ENCODE measurements at places on chromosomes 4 and X.

DNA sequence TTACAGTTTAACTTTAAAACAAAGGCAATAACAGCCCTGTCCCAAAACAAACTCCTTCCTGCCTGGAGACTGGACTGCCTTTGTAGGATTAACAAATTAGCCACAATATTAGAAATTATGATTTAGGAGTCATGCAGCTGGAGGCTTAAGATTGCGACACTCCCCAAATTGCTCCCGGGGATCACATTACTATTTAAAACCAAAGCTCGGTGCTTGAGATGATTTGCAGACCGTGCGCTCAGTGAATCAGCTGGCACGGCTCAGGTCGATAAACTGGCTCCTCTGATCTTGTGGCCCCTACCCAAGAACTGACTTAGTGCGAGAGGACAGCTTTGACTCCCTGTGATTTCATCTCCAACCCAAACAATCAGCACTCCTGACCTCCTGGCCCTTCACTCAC, 829.3 kb downstream of the NLGN4X start:
- DNase-seq = no peak

GRCh38 chrX:132984058-132984650, 25.7 kb upstream of the HS6ST2 start:
- DNase-seq = no peak

GRCh38 chr4:184684491-184685189, 35.1 kb downstream of the PRIMPOL start:
- DNase-seq = no peak

GRCh38 chr4:128682942-128683666, 126.4 kb upstream of the JADE1 start:
- no peak for DNase-seq

GRCh38 chr4:45350438-45350837, 624.1 kb upstream of the GNPDA2 start:
- DNase-seq = no peak

DNA sequence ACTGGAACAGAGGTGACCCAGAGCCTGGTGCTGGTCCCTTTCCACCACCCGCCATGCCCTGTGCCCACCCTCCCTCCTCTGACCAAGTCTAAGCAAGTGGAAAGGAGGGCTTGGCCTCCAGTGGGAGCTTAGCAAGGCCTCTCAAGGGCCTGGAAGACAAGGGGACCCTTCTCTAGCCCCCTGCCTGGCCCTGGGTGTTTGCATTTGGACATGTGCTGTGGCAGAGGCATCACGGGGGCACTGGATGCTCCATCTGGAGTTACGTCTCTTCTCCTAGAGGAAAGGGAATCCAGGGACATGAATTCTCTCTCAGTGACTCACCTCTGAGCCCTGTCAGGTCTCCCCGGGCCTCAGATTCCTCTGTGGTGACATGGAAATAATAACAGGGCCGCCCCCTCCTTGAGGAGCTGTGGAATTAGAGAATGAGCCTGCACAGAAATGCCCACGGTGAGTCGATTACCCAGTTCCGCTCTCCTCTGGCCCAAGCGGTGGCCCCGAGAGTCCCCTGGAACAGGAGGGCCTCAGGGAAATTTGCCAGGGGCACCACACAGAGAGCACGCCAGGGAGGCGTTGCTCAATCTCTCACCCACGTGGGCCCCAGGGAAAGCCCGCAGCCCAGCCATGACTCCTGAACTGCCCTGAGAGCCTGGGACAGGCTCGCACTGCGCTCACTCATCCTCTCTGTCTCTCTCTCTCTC, 189.6 kb downstream of the BCOR start:
- DNase-seq = no peak

Data from stimulated activated CD8-positive, alpha-beta memory T cell treated with anti-CD3 and anti-CD28 coated beads, Interleukin-4, amount 100 ng/mL, for 4 hours (primary cell).